ENCODE measurements at places on chromosomes 2 and 18.

DNA sequence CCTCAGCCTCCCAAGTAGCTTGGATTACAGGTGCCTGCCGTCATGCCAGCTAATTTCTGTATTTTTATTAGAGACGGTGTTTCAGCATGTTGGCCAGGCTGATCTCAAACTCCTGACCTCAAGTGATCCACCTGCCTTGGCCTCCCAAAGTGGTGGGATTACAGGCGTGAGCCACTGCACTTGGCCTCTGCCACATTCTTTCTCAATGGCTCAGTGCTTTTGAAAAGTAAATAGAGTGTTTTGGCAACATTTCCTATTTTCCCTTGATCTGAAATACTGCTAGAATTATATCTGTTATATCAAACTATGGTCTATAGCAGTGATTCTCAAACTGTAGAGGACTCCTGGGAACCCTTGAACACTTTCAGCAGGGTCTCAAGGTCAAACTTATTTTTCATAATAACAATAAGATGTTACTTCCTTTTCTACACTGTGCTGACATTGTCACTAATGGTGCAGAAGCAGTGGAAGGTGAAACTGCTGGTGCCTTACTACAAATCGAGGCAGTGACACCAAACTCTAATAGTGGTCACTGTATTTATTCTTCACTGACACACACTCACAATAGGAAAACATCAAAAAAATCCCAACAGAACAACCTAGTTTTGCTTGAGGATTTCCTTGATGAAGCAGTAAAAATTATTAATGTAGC lies 10.6 kb downstream of the DAW1 start:
- no peak for DNase-seq

DNA sequence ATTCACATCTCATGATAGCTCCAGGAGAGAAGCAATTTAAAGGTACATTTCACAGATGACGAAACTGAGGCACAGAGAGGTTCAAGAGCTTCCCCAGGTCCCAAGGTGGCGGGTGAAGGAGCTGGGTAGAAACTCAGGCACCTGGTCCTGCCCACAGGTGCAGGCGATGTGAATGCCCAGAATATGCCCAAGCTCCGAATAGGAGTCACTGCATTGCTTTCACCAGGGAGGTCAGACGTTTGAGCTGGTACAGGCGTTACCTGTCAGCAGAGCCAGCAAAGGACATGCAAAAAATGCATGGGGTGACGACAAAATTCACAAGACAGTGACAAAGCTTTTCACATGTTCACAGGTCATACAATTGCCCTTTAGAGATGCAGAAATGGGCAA lies 247.9 kb downstream of the HDAC4 start:
- DNase-seq: no peak

GRCh38 chr2:61114147-61114546 lies 47.8 kb upstream of the C2orf74 start:
- no peak for DNase-seq

DNA sequence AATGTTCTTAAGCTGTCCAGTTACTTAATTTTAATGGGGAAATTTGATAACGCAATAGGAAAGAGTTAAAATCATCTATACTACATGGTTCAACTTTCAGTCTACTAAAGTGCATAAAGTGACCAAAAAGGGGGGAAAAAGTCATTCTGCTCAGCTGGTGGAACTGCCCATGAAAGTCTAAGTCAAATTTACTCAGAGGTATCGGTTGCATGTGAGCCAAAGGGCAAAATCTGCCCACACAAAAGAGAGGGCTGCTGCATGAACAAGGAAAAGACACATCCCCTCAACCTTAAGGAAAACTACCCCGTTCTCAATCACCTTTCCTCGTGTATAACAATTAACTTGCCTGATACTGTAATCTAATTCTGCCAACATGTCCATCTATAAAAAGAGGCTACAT lies 126.1 kb downstream of the TCF4 start:
- no peak for DNase-seq

GRCh38 chr2:62110415-62111025 lies 85.4 kb upstream of the B3GNT2 start:
- DNase-seq: no peak

- no peak for DNase-seq
Observed at GRCh38 chr2:108627911-108628567, 91.2 kb upstream of the RANBP2 start.

GRCh38 chr18:68449292-68449691 lies 265.6 kb downstream of the TMX3 start:
- DNase-seq: no peak

DNA sequence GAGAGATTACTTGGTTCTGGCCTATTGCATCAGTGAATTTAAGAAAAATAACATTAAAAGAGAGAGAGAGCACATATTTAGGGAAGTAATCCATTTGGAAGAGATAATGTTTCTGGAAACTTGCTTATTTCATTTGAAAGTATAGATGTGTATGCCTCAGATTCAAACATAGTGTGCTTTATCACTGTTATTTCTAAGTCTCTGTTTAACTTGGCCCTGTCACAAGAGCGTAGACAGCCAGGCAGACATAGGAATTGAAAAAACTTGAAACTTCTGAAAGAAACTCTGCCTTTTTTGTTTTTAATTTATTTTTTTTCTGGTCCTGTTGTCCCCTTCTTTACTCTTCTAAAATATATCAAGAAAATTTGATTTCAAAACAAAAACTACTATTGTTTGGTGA lies 849.1 kb downstream of the CNTNAP5 start:
- DNase-seq: no peak

- no peak for DNase-seq
Observed at GRCh38 chr2:150767991-150768746, 280.7 kb upstream of the RND3 start.

GRCh38 chr2:37670378-37671008 lies 949 bp downstream of the CDC42EP3 start:
- DNase-seq: no peak

Data from stimulated activated CD4-positive, alpha-beta T cell treated with anti-CD3 and anti-CD28 coated beads, Interleukin-2, amount 100 ng/mL, for 48 hours (primary cell).